Fibroblast of skin of right quadriceps (primary cell): ENCODE measurements at places on chromosomes 4 and X.

DNA sequence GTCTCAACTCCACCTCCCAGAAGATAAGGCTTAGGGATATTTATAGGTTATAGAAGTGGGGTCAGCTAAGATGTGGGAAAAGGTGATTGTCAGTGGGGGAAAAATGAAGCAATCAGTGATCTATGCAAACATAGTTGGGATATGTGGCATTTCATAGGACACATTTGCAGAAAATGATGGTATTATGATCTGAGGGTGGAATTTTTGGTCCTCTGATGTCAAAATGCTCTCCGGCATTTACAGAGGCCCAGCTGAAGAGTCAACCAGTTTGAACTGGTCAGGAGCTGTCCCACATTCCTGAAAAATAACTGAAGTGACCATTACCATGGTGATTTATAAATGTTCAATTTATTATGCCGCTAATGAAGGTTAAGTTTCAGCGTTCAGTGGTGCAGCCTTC lies 12.2 kb upstream of the HPGD start:
- DNase-seq: no peak

DNA sequence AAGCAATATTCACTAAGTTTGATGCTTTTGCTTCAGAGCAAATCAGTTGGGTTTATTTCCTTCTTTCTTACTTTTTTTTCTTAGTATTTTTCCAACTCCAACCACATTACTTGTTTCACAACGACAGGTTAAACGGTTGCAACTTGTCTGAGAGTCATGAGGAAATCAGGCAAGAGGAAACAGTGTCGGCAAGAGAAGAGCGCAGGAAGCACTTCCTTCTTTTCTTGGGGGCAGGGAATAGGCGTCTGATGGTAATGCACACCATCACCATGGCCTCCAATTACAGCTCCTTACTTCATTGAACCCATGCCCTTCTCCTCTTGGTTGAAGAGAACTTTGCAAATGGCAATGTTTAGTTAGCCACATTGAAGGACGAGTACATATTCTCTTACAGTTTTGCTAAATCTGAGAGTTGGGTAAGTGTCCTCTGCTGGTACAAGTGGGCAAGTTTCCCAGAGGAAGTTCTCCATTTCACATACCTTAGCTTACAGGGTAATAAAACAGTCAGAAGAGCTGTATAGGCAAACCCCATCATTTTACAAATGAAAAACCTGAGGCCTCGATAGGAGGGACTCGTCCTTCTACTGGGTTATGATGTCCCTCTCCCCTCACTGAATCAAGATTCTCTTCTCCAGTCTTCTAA lies 8.3 kb upstream of the CXCL8 start:
- DNase-seq: peak; percentile 45

- no peak for DNase-seq
Measured at GRCh38 chr4:181784881-181785280, 458.3 kb upstream of the TENM3 start.

DNA sequence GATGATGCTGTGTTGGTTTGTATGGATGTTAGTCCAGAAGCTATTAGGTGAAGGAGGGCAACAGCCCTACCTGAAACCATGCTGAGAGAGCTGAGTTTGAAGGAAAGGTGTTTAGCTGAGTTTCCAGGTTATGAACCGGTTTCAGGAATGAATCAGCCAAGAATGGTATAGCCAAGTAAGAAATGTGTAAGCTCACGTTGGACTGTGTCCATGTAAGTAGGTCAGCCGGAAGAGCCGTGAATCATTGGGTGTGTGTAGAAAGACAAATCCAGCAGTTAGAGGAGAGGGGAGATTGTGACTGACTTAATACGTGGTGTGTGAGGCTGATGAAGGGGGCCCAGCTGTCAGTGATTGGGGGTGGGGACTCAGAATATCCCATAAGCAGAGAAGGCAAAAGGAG lies 77.2 kb upstream of the SPIN4 start:
- peak; percentile 1 for DNase-seq

DNA sequence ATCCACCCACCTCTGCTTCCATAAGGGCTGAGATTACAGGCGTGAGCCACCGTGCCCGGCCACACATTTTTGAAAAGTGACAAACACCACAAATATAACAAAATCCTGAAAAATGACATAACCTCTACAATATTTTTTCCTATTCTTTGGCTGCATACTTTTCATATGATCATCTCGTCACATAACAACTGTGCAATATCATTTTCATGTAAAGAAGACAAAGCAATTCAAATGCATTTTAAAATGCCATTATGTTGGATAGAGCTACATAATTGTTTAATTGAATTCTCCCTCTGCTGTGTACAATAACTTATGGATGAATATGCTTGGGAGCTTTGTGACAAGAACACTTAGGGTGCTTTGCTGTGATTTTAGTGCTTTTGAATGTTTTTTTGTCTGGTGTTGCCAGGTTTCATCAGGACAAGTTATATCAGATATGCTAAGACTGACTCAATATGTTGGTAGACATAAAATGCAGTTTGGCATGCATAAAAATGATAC lies 132.9 kb downstream of the CHIC2 start:
- peak; percentile 40 for DNase-seq

DNA sequence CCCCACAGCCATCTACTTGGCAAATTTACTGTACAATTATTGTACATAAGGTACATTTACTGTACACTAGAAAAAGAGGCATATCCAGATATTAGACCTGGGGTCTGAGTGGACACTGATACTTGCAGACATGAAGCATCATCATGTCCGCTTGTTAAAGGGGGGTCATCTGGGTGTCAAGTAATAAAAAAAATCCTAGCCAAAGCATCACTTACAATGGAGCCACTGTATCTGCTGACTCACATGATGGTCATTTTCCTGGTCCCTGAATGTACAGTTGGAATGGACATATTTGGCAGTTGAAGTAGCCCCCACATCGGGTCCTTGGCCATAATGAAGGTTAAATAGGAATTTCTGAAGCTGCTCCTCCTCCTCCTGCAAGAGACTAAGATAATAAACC lies 228.8 kb downstream of the THOC2 start:
- peak; percentile 7 for DNase-seq

DNA sequence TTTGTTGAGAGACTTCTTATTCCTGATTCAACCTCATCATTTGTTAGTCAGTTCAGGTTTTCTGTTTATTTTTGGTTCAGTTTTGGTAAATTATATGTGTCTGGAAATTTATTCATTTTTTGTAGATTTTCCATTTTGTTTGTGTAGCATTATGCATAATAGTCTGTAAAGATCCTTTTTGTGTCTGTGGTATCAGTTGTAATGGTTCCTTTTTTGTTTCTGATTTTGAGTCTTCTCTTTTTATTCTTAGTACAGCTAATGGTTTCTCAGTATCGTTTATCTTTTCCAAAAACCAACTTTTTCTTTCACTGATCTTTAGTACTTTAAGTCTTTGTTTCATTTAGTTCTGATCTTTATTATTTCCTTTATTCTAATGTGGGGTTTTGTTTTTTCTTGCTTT lies 61.4 kb downstream of the NWD2 start:
- no peak for DNase-seq

- DNase-seq: peak; percentile 82
Measured at GRCh38 chr4:86816501-86817273, 32.5 kb downstream of the SLC10A6 start.

DNA sequence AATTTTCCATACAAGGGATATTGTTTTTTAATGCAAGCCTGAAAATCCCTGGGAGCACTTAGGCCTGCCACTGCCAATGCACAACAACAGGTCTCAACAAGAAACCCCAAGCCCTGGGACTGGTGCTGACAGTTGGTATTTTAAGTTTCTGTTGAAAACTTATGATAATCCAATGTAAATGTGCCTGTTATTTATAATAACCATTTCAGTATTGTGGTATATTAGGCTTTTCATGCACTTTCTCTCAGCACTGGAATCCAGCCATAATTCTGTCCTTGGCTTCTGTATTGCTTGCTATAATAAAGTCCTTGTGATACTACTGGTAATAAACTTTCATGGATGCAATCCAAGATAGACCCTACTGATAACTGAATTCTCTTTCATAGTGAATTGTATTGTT lies 218.9 kb downstream of the PCDH7 start:
- no peak for DNase-seq

DNA sequence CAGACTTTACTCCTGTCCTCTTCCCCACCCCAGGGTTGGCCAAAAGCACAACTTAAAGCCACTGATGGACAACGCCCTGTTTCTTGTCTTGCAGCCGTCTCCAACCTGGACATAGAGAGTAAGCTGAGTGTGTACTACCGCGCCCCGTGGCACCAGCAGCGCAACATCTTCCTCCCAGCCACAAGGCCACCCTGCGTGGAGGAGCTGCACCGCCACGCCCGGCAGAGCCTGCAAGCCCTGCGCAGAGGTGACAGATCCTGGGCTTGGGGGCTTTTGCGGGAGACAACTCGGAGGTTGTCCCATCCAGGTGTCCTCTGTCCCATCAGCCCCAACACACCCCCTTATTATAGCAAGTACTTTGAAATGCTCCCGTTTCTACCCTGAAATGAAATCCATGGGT lies 49.6 kb upstream of the SCML1 start:
- DNase-seq: no peak

DNA sequence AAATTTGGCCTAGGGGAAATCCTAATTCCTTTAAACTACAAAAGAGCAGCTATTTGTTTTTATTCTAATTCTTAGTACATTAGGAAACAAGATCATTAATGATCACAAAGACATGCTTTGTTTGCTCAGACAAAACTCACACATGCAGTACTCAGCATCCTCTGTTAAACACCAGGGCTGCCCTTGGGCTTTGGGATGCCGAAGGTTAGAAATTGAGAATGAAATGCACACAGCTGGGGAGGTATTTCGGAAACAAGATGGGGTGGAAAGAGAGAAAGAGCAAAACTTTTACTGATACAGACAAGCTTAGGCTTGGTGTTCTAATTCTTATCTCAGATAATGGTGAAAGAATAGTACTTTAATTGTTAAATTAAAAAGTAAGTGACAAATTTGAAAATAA lies 222.6 kb downstream of the DCTD start:
- no peak for DNase-seq

DNA sequence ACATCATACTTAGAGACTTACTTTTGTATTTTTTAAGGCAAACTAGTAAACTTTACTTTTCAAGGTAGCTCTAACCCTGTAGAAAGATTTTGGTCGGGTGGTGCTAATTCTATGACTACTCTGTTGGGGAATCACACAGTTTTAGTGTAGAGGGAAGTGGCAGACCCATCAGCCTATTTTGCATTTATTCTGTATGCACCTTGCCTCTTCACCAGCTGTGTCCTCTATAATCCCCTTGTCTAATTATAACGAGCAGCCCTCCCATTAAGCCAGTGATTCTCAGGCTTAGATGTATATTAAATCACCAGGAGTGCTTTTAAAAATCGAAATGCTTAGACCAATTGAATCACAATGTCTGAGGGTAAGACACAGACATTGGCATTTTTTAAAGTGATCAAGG lies 78.1 kb downstream of the GALNT7 start:
- no peak for DNase-seq

- DNase-seq: no peak
Measured at GRCh38 chr4:36274158-36274557, 7.3 kb upstream of the DTHD1 start.

DNA sequence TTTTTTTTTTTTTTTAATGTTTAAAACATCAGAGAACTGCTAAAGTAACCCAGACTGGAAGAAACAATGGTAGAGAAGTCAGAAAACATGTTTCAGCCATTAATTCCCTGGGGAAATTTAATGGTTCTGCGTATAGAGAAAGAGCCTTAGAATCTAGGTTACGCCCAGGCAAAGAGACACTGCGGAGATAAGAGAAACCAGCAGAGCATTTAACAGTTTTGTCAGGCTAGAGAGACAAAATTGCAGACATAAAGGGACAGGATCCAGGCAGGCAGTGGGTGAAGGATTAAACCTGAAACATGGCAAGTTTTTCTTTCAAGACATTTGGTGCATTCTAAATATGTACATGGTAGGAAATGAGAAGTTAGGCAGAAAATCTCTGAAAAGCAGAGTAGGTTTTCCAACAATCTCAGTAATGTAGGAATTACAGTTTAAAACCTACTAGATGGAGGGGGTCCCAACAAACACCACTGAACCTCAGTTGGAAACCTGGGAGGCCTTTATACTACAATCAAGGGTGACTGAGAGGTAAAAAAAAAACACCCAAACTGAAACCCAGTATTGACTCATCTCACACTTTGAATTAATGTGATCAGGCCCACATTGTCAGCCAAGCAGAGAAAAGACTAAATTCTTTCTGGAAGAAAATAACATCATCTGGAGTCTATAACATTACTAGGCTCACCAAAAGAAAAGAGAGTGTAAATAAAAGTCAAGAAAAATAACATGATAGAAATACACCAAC lies 254.2 kb upstream of the NWD2 start:
- no peak for DNase-seq

GRCh38 chr4:104815665-104816064 lies 321.0 kb upstream of the CXXC4 start:
- DNase-seq: no peak

GRCh38 chrX:85065512-85066198 lies 62.0 kb downstream of the APOOL start:
- DNase-seq: no peak

- DNase-seq: peak; percentile 35
Measured at GRCh38 chr4:79466621-79467020, 58.6 kb upstream of the GK2 start.

DNA sequence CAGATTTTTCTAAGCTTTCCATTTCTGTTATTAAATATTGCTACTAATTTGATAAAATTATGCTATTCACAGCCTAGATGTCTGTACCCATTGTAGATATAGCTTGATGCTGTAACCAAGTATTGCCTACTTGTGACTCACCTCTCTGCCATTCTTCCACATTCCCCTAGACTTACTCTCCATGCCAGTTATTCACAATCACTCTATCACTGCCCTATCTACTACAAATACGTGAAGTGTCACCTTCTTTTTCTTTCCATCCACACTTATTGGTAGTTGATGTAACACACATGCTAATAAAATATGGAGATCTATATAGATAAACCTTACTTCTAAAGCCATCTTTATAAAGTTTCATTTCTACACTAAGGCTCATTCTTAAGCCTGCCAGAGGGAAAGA lies 179.4 kb upstream of the PACRGL start:
- peak; percentile 50 for DNase-seq

DNA sequence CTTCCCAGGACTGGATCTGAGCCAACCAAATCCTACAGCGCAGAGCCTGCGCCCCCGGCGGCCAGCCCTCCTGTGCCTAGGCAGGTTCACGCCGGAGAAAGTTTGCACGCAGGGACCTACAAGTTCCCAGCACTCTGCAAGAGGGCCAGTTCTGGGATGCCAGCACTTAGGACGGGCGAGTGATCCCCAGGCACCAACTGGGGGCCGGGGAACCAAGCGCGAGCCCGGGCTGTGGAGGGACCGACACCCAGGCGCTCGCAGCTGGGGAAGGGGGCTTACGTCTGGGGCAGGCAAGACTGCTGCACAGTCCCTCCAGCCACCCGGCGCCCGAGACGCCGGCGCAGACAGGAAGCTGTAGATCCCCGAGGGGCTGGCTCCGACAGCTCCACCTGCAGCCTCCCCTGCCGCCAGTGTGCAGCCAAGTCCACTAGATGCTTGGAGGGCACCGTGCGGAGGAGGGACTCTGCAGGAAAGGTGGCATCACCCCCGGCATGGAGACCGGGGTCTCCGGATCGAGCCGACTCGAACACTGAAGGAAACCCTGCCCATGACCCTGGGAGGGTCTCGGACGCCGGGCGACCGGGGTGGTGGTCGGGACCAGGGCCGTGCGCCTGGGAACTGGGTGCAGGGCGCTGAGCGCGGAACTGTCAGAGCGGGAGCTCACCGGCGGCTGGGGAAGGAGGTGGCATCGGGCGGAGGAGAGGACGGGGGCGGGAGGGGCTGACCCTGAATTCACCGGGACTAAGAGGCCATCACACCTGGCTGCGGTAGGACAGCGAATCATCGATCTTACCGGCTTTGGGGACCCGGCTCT lies 566 bp downstream of the CORIN start:
- DNase-seq: no peak

- DNase-seq: no peak
Measured at GRCh38 chrX:71198066-71198465, 25.0 kb upstream of the GJB1 start.

- no peak for DNase-seq
Measured at GRCh38 chrX:106037835-106038473, 573 bp downstream of the SERPINA7 start.
